ENCODE measurements at places on chromosomes 1 and 21.

- H3K27me3 ChIP-seq, result peaks cover 10% of the 10 kb centered on the region
- peak; percentile 29 for DNase-seq
- H3K27ac ChIP-seq, result no peak overlapping the region
- peaks cover 7% of the 10 kb centered on the region for H3K4me1 ChIP-seq
- peaks cover 3% of the 10 kb centered on the region for H3K36me3 ChIP-seq
Measured at GRCh38 chr21:45255381-45256020, 32.2 kb downstream of the POFUT2 start.

- no peak for DNase-seq
- no peak overlapping the region for H3K27ac ChIP-seq
- H3K27me3 ChIP-seq, result peaks cover 16% of the 10 kb centered on the region
- no peak overlapping the region for H3K4me3 ChIP-seq
Measured at GRCh38 chr1:209598227-209598626, 14.7 kb downstream of the CAMK1G start.

DNA sequence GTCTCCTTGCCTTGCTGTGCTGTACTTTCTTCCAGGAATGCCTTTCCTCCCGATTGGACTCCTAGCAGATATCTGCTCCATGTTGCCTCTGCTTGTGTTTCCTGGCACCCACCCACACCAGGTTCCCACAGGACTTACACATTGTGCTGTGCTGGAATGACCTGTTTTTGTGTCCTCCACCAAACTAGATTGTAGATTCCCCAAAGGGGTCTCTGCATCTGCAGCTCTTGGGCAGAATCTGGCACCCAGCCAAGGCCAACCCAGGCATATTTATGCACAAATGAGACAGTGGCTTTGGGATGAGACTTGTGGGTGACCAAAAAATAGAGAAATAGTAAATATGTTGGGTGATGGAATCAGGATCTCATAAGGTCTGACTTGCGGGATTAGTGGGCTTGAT, 278.2 kb downstream of the RRAGC start:
- H3K4me1 ChIP-seq, result peaks cover 13% of the 10 kb centered on the region
- peaks cover 18% of the 10 kb centered on the region for H3K27me3 ChIP-seq
- DNase-seq, result no peak
- no peak overlapping the region for H3K4me3 ChIP-seq
- peaks cover 3% of the 10 kb centered on the region for H3K36me3 ChIP-seq
- no peak overlapping the region for H3K27ac ChIP-seq

DNA sequence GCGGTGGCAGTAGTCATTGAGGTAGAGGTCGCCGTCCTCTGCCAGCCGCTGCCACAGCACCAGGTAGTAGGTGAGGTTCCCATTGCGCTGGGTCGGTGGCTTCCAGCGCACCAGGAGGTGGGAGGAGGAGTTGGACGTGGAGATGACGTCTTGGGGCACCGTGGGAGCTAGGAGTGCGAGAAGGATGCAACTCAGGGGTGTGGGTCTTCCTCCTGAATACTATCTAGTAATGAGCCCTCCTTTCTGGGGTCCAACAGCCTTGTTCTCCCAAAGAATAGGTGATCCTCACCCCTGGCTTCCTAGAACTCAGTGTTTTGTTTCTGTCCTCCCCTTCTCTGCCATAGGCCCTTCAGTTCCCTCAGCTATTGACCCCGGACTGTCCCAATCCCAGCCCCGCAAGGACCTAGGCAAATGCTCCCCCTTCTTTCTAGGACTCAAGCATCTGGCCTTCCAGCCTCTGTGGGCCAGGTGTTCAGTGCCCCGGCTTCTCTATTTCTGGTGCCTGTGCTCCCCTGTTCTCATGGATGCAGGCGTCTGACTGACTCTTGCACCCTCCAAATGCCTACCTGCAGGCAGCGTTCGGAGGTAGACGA, 12.9 kb downstream of the INSRR start:
- H3K27me3 ChIP-seq, result peaks cover 34% of the 10 kb centered on the region
- DNase-seq, result no peak
- H3K36me3 ChIP-seq, result no peaks in the 10 kb centered on the region
- no peak overlapping the region for H3K27ac ChIP-seq
- H3K4me3 ChIP-seq, result no peak overlapping the region
- peaks cover 5% of the 10 kb centered on the region for H3K4me1 ChIP-seq

- H3K27ac ChIP-seq, result no peak overlapping the region
- peaks cover 4% of the 10 kb centered on the region for H3K27me3 ChIP-seq
- no peak overlapping the region for H3K4me3 ChIP-seq
- no peak for DNase-seq
- no peaks in the 10 kb centered on the region for H3K4me1 ChIP-seq
- no peaks in the 10 kb centered on the region for H3K36me3 ChIP-seq
Measured at GRCh38 chr1:115184260-115184950, 95.1 kb upstream of the TSPAN2 start.

- H3K27me3 ChIP-seq, result peaks cover 15% of the 10 kb centered on the region
- H3K4me3 ChIP-seq, result no peak overlapping the region
- H3K4me1 ChIP-seq, result peaks cover 3% of the 10 kb centered on the region
- no peak overlapping the region for H3K27ac ChIP-seq
- DNase-seq, result no peak
- H3K36me3 ChIP-seq, result no peaks in the 10 kb centered on the region
Measured at GRCh38 chr1:54940042-54940441, 40.4 kb upstream of the TMEM61 start.

DNA sequence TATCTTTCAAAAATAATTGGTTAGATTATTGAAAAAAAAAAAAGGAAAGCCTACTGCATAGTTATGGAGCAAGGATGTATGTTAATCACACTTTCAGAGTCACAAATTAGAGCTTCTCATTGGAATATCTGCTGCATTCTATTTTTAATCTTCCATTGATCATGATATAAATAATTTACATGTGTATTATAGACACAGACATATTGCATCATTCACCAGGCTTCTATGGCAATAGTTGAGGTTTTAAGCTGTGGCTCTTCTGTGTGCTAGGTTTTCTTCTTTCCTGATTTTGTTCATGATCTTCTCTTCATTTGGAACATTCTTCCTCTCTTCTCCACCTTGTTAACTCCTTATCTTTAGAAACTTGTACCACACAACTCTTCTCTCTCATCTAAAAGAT, 123.2 kb upstream of the HMCN1 start:
- no peaks in the 10 kb centered on the region for H3K27me3 ChIP-seq
- no peak for DNase-seq
- H3K36me3 ChIP-seq, result peaks cover 4% of the 10 kb centered on the region
- H3K4me3 ChIP-seq, result no peak overlapping the region
- no peak overlapping the region for H3K27ac ChIP-seq
